Astrocyte of the hippocampus (primary cell): ENCODE measurements at places on chromosomes 2 and 18.
A peak's percentile ranks its signal among the peaks of the same experiment; 100 is the strongest.

GRCh38 chr2:769771-770170, 92.6 kb upstream of the TMEM18 start:
- no peak for DNase-seq

GRCh38 chr2:83081826-83082690, 1377.0 kb downstream of the SUCLG1 start:
- peak; percentile 38 for DNase-seq

DNA sequence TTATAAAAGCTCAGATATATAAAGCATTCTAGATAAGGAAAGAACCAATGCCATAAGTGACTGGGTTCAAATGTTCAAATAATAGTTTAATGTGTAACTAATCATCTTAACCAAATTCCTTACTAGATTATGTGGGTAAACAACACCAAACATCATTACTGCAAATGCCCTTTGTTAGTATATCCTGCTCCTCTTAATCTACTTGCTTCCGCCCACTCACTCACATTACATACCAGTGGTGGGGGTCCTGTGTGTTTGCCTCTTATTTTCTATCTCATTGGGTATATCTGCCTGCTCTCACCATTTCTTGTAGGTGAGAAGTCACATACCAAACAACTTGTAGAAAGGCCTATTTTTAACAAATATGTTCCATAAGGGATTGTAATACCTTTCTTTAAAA, 562.1 kb downstream of the NRXN1 start:
- no peak for DNase-seq

DNA sequence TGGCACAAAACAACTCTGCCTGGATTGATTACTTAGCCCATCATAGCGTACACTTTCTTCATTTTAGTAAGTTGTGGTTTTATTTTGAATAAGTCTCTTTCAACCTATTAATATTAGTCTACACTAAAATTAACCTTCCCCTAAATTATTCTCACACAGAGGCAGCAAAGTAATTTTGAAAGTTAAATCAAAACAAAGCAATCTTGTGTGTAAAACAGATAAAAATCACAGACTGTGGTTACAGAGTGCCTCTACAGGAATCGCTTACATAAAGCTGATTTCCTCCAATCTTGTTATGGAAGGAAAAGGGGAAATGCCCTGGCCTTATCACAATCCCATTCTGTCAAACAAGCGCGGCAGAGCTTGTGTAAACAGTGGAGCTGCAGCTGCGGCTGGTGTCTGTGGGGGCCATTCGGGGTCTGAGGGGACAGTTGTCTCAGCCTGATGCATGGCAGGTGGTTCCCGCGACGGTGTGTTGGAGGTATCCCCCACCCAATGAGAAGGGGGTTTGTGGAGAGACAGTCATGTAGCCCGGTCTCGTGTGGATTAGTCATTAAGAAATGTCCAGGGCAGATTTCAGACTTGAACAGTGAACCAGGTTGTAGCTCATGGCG, 42.1 kb downstream of the BCL2L11 start:
- no peak for DNase-seq

GRCh38 chr2:215830304-215830703, 183.0 kb downstream of the MREG start:
- peak; percentile 39 for DNase-seq

GRCh38 chr2:152420936-152421335, 86.0 kb downstream of the FMNL2 start:
- DNase-seq: no peak

DNA sequence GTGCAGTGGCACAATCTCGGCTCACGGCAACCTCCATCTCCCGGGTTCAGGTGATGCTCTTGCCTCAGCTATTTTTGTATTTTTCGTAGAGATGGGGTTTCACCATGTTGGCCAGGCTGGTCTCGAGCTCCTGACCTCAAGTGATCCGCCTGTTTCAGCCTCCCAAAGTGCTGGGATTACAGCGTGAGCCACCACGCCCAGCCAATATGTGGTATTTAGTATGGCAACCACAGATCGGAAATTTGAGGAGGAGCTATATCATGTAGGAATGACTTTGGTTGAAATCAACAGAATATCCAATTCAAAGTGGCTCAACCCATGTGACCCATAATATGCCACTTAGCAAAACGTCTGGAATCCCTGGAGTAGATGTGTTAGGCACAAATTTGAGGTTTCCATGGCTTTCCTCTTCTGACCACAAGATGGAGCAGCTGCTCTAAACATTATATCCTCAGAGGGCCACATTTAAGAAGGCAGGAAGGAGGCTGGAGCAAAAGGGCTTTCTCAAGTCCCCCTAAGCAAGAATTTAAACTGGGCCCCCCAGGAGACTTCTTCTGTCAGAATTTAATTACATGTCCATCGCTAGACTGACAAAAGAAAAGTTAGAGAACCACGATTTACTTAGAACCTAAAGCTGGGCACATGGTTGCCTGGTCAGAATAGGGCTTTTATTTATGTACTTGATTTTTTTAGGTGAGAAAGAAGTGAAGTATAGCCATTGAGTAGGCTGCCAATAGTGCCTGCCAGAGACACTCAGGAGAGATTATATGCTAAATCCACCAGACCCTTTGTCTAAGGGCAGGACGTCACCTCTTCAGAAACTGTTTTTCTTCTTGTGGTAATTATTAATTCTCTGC, 49.6 kb upstream of the ITSN2 start:
- DNase-seq: peak; percentile 84

DNA sequence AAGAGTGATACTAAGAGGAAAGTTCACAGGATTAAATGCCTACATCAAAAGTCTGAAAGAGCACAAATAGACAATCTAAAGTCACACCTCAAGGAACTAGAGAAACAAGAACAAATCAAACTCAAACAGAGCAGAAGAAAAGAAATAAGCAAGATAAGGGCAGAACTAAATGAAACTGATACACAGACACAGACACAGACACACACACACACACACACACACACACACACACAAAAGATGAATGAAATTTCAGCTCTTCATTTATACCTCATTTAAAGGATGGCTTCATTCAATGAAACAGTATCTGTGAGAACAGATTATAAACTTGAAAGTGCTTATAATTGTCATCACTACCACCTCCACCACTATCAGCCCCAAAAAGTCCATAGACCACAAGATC, 428.9 kb downstream of the MBD2 start:
- no peak for DNase-seq

GRCh38 chr2:185813707-185814106, 75.1 kb downstream of the FSIP2 start:
- DNase-seq: no peak

DNA sequence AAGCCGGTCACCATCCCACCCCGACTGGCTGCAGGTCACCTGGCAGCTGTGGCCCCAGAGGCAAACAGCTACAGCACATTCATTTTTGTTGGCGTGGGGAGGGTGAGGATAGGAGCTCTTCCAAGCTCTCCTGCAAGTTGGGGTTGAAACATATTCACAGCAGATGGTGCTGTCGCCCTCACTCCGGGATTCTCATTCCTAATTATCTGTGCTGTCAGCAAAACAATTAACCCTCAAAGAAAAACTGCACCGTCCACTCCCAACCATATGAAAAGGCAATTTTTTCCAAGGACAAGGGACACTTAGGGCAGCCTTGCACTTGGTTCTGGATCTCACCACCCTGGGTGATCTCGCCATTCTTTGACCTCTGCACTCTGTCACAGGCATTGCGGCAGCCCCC, 68.6 kb downstream of the ZBTB7C start:
- DNase-seq: no peak

GRCh38 chr2:239142806-239143205, 258.0 kb downstream of the HDAC4 start:
- DNase-seq: no peak

- DNase-seq: no peak
Observed at GRCh38 chr2:63590626-63591408, 2.1 kb downstream of the MDH1 start.

GRCh38 chr2:189393440-189394111, 47.7 kb upstream of the WDR75 start:
- DNase-seq: peak; percentile 87

DNA sequence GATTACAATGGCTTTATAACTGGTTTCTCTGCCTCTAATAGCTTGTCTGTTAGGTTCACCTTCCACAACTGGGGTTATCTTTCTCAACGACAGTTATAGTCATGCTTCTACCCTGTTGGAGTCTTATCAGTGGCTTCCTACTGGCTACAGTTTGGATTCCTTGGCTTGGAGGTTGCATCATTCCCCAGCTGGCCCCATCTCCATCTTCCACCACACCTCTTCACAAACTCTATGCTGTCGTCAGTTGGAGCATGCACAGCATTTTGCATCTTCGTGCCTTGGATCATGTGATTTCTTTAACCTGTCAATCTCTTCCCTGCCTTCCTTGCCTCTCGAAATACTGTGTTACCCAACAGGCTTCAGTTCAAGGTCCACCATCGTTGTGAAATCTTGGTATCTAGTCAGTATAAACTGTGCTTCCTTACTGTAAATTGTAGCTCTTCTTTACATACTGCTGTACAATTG, 316.3 kb upstream of the CXCR4 start:
- no peak for DNase-seq

- peak; percentile 76 for DNase-seq
Observed at GRCh38 chr2:19933351-19933981, 31.7 kb upstream of the TTC32 start.

DNA sequence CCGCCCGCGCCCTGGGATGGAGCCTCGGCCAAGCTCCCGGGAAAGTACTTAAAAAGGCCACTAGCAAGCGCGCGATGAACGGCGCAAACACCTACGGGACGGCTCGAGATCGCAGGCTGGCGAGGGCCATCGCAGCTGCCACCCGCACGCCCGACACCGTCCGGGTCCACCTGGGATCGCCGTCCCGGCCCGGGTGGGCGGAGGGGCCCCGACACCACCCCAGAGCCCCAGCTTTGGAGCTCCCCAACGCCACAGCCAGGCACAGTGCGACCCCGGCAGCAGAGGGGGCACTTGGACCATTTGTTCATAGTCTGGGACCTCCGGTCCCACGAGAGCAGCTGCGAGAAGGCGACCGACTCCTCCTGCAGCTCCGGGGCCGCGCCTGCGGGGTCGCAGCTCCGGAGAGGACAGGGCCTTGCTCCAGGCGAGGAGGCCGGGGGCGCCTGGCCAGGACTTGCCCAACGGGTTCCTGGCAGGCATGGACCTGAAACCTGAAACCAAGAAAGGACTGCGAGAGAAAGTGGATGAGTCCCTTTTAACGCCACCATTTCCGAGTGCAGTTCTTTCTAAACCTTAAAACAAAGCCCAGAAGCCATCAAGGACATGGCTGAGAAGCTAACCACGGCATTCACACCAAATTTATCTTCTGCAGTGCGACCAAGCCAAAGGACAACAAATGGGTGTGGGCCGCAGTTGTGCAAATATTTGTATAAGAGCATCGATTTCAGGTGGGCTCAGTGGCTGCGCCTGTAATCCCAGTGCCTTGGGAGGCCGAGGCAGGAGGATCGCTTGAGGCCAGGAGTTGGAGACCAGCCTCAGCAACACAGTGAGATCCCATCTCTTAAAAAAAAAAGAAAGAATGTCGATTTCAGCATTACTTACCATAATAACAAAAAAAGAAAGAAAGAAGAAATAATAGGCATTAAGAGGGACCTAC, 54.0 kb upstream of the IMP4 start:
- no peak for DNase-seq

- peak; percentile 62 for DNase-seq
Observed at GRCh38 chr2:161423421-161424393, 7.6 kb downstream of the TBR1 start.

DNA sequence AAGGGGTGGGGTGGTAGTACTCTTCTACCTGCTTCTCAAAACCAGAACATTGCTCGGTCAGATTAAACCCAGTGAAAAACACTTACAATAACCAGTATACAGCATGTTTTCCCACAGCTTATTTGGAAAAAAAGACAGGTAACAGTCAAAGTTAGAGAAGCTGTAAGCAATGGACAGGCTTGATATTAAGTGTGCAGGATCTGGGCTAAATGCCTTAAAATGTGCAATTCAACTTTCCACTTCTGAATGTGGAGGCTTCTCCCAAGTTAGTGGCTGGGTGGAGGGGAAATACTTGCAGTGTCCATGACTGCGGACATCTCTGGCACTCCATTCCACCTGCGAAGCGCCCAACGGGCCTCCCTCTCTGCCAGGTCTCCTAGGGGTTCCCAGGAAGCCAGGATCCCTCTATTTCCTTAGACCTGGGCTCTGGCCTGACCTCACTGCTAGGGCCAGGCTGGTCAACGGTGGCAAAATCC, 5.3 kb downstream of the ZEB2 start:
- DNase-seq: peak; percentile 47

DNA sequence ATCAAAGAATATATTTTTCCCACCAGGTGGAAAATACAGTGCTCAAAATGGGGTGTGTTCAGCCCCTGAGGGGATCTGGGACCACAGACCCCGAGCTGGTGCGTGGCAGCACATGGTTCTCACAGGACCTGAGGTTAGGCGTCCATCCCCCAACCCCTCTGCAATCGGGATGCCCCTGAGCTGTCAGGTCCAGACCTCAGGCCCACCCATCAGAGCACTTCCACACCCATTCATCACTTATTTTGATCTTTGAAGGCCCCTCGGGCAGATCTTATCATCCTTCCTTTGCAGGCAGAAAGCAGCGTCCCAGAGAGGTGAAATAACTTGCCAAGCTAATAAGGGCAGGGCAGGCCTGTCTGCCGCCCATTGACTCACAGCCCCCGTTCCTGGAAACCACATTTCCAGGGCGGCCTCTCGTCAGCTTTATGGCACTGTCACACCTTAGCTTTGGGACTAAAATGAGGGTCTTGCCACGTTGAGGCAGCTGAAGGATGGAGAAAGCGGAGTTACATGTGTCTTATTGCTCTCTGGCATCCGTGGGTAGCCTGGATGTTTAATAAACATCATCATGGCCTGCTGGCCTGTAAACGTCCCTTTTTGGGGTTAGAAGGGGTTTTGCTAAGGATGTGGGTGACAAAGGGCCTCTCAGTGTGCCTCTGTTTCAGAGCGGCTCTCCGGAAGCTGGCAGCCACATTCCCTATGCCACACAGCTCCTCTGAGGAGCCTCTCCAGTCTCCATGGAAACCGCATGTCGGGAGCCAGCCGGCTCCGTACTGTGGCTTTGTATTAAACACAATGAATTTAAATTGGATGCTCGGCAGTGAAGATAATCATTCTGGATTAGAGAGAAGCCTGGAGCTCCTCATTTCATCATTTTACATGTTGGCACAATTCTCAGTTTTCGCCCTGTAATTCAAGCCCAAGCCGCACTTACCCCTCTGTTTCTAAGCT, 58.3 kb upstream of the MAPRE3 start:
- DNase-seq: peak; percentile 74

GRCh38 chr2:56234241-56234640, 50.5 kb downstream of the CCDC85A start:
- no peak for DNase-seq

DNA sequence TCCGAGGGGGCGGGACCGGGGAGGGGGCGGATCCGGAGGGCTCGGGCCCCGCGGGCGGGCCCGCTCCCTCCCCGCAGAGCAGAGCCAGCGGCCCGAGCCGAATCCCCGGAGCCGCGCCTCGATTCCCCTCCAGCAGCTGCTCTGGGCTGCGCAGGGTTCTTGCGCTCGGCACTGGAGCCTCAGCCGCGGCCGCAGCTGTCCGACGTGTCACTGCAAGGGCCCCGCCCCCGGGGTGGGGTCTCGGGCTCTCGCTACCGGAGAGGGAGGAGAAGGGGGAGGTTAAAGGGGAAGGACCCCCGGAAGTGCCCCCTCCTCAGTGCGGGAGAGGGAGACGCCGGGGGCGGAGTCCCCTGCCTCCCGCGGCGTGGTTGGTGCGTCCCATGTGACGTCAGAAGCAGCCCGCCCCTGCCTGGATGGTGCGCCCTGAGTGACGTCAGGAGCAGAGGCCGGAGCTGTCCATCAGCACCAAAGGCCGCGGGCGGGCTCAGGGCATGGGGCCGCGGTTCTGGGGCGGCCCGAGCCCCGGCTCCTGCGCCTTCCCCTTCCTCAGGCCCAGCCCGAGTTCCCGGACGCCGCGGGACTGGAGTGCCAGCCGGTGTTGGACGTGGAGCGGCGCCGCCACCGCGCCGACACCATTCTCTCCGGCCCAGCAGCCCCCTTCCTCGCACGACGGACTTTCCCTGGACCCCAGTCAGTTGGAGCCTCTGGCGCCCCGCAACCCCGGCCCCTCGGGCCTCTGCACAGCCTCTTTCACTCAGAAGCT, at the start of the genes CHPF and TMEM198:
TSS of gene CHPF (minus strand) at position 214 of the 763 bp plus-strand sequence. CDS start 271 bp downstream, outside the sequence.
TSS of gene TMEM198 (plus strand) at position 433 of the 763 bp plus-strand sequence. CDS start 700 bp downstream, outside the sequence.
- peak; percentile 100 for DNase-seq
